ENCODE measurements at places on chromosomes 12 and 14. TPM values are rescaled to one million over a fixed set of nuclear protein-coding genes. Genes with fewer than 3 reads are reported as not detected.

DNA sequence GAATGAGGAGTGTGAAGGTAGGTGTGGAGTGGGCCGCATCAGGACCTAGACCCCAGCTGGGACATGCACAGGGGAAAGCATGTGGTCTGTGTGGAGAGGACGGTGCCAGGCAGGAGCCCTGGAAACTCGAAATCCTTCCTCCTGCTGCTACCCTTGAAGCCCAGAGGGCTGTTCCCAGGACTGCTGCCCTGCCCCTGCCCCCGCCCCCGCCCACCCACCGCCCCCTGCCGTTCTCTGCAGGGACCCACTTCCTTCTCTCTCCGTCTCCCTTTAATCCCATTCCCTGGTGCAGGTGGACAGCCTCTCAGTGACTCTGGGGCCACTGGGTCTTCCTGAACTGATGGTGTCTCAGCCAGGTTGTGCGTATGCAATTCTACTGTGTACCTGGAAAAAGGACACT lies 8.0 kb downstream of the ITFG2 start:
- DNase-seq = no peak

- no peak for DNase-seq
Measured at GRCh38 chr12:49413010-49413409, 45.7 kb downstream of the SPATS2 start.

DNA sequence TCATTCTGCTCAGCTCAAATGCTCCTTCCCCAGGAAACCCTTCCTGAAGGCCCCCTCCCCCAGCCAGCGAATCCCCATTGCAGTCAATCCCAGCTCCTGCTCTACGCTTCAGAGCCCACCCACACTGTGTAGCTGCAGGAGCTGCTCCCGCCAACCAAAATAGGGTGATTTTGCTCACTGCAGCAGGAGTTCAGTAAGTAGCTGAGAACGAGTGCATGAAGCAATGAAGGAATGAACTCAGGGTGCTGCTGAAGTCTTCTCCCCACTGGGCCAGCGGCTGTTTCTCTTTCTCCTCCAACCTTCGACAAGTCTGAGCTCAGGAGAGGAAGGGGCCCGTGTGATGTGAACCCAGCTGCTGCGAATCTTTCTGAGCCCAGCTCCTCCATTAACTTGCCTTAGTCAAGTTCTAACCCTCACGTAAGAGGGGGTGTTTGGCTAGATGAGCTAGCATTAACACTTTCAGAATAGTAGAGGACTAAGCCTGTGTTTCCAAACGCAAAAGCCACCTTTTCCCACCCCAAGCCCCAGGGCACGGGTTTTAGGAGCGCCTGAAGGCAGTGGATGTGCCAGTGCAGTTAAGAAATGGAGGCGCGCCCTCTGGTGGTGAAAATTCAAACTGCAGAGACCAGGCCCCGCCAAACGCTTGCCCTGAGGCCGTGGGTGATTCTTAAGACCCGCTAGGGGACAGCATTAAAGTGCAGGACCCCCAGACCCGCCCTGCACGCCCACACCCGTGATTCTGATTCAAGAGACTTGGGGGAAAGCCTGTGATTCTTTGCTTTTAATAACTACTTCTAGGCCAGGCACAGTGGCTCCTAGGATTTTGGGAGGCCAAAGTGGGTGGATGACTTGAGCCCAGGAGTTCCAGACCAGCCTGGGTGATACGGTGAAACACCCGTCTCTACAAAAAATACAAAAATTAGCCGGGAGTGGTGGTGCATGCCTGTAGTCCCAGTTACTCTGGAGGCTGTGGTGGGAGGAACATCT lies 11.9 kb upstream of the SERPINA4 start:
- peak; percentile 47 for DNase-seq

DNA sequence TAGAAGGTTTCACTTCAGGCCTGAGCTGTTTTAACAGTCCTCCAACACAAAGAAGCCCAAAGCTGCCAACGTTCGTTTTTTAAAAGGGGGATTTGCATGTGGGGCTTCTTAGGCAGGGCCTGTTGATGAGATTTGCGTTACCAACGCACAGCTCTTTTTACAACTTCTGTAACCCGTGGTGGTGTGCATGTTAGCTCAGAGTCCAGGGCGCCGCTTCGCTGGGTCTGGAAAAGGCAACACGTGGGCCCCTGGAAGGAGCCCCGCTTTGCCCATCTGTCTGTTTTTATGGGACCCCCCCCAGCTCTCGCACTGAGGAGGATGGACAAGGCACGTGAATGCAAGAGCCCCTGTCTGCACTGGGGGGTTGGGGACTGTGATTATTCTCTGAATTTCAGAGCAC lies 84.0 kb downstream of the ESR2 start:
- DNase-seq = no peak

- no peak for DNase-seq
Measured at GRCh38 chr12:89895591-89895990, 187.0 kb upstream of the ATP2B1 start.

The MYF6 gene
- total RNA-seq = not detected

The NRXN3 gene
- 1.2 TPM for total RNA-seq

The DCTN2 gene
- 87.8 TPM for total RNA-seq

The KMT2D gene
- 38.5 TPM for total RNA-seq

Data from left ventricle myocardium inferior (tissue), 1 donor.